H9 (cell line): ENCODE measurements at places on chromosomes 5 and 9. TPM values are rescaled to one million over a fixed set of nuclear protein-coding genes. Genes with fewer than 3 reads are reported as not detected.

DNA sequence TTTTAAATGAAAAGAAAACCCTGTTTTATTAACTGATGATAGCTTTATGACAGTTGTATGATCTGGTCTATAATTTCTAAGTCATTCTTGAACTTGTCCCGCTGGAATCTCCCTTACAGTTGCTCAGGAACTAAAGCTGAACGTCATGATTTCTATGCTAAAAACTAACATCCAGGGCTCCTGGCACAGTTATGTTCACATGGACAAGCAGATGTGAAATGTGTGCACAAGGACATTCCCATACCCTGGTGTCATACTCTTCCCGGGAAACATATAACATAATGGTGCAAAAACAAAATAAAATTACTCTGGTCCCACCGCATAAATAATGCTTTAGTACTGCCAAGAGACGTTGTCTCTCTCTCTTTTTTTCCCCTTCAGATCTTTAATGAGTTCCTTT is 134.9 kb downstream of the PRDM6 start:
- no peak for DNase-seq

DNA sequence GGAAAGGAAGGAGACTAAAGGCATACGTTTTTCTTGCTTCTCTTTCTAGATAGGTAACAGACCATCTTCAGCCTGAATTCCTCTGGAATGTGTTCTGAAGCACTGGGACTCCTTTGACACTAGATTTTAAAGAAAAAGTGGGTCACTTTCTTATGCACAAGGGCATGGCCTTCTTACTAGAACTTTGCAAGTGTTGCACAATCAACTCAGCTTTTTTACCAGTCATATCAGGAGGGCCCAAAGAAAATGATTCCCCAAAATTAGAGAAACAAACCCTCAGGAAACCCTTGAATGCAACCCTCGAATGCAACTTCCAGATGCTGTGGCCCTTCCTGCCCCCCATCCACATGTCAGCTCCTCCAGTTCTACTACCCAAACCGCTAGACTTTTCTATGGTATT is 93.9 kb downstream of the YTHDC2 start:
- no peak for DNase-seq

GRCh38 chr5:55857247-55857640 is 6.1 kb downstream of the IL31RA start:
- DNase-seq: no peak

Gene PDGFRB
- 2.2 and 3.9 TPM in 2 replicates for total RNA-seq
